ENCODE measurements at places on chromosomes 3 and 15.

- no peak for DNase-seq
Observed at GRCh38 chr3:58299839-58300516, 6.1 kb upstream of the RPP14 start.

GRCh38 chr3:124777762-124778470 is 47.7 kb downstream of the UMPS start:
- DNase-seq: no peak

GRCh38 chr15:72358650-72359171 is 17.1 kb downstream of the HEXA start:
- no peak for DNase-seq

- DNase-seq: no peak
Observed at GRCh38 chr15:58755956-58756355, 6.4 kb upstream of the ADAM10 start.

GRCh38 chr3:112011376-112011940 is 12.7 kb downstream of the TAGLN3 start:
- no peak for DNase-seq

DNA sequence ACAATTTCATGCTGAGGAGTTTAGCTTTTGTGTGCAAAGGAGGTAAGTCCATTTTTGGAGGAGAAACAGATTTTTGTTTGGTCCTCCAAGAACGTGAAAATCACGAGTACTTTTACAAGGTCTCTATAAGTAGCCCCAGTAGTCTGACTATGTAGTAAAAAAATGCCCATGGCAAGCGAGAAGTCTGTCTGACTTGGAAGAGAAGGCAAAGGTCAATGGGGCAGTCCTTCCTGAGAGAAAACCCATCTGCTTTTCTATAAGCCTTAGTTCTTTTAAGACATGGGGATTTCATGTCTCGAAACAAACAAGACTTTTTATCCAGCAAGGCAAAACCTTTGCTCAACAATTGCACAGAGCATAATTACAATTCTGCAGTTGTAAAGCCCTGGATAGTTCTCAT is 183.2 kb downstream of the GAP43 start:
- no peak for DNase-seq

Data from stimulated activated CD4-positive, alpha-beta T cell treated with anti-CD3 and anti-CD28 coated beads, TNF-alpha, amount 100 ng/mL, for 1 hour (primary cell).